Hepatocyte (in vitro differentiated cells): ENCODE measurements at places on chromosomes 3 and 15. TPM values are rescaled to one million over a fixed set of nuclear protein-coding genes. Genes with fewer than 3 reads are reported as not detected.

IL16 gene
- 1.1 and 3.3 TPM in 2 replicates for total RNA-seq

- no peak for DNase-seq
Observed at GRCh38 chr3:139430493-139430892, 41.0 kb upstream of the COPB2 start.

GRCh38 chr3:188562144-188562543 lies 408.2 kb downstream of the LPP start:
- no peak for DNase-seq

DNA sequence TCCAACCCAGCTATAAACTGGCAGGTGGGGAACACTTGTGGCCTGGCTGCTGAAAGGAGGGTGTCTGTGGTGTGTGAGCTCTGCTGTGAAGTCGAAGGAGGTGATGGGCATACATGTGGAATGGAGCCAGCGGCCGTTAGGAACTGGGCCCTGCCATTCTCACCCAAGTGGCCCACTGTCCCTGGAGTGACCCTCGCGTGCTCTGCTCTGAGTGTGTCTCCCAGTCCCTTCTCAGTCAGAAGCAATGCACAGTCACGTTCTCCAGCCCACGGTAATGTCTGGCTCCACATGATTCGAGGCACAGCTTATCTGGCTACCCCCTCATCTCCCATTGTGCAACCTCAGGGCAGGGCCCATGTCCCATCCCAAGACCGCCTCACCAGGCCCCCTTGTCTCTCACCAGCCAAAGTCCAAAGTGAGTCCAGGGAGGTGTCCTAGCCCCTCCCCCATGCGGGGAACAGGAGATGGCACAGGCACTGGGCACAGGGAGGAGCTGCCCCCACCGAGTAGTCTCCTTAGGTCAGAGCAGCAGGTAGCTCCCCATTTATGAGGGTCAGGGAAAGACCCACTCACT lies 62.9 kb downstream of the ZNF445 start:
- no peak for DNase-seq

- no peak for DNase-seq
Observed at GRCh38 chr15:61794881-61795280, 265.4 kb downstream of the VPS13C start.

DNA sequence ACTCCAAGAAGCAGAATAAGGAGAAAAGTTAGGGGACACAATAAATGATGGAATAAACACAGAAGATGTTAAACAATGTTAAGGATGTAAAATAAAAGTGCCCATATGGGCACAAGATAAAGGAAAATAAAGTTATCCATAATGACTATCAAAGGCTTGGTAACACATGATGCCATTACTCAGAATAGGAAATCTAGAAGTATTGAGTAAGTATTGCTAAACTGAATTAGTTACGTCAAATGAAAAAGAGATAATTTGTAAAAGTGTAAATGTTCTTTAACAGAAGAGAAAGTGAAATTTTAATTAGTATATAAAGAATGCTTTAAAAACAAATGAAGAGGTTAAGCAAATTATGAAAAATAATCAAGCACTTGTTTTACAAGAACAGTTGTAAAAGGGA lies 6.7 kb downstream of the COPS2 start:
- no peak for DNase-seq

USF3 gene
- 18.8 and 20.7 TPM in 2 replicates for total RNA-seq

DNA sequence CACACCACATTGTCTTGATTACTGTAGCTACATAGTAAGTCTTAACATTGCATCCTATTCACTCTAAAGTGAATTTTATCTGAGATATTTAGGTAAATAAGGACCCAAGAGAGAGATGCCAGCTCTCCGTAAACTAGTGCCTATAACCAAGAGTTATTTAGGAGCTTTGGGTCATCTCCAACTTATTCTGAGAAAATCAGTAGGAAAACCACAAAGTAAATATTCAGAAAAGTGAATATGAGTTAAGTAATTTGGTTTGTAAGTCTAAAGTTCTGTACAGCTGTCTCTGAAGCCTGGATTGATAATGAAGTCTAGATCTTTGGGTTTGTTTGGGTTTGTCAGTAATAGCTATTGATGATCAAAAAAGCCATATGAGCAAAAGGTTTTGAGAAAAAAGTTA lies 120.0 kb downstream of the FNDC3B start:
- DNase-seq: no peak

- DNase-seq: no peak
Observed at GRCh38 chr3:172155897-172156585, 116.7 kb downstream of the FNDC3B start.

- DNase-seq: no peak
Observed at GRCh38 chr3:113405180-113405579, 36.1 kb downstream of the CFAP44 start.

GRCh38 chr3:144590854-144591253 lies 619.2 kb downstream of the DIPK2A start:
- DNase-seq: peak; percentile 5

DNA sequence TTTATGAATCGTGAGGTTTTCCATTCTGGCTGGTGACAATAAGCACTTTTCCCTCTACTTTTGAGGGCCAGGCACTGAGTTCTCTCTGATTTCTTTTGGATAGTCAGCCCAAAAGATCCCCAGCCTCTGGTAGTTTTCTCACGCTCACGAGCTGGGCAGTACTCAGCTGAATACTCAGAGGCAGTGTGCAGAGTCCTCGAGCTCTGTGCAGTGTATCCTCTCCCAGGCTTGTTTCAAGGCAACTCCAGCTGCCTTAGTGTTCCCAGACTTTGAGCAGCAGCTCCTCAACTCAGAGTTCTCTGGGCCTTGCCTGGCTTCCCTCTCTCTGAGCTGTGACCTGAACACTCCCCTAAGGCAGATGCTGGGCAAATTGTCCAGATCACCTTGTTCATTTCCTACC lies 59.1 kb upstream of the IQSEC1 start:
- DNase-seq: no peak

- DNase-seq: no peak
Observed at GRCh38 chr3:183591881-183592521, 36.5 kb upstream of the KLHL6 start.

DNA sequence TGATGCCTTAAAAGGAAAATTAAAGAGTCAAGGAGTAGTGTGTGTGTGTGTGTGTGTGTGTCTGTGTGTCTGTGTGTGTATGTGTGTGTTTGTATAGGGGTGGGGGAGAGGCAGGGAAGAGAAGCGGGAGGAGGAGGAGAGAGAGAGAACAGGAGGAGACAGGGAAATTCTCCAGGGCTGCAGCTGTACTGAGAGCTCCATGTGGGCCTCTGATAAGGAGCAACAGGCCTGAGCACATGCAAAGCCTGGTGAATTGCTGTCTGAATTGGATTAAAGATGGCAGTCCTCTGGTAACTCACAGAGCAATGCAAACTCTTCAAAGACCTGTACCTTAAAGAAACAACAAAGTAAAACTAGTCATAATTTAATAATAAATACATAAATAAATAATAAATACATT lies 70.6 kb downstream of the SEMA6D start:
- peak; percentile 21 for DNase-seq

PLCH1 gene
- 4.2 and 5.8 TPM in 2 replicates for total RNA-seq

DNA sequence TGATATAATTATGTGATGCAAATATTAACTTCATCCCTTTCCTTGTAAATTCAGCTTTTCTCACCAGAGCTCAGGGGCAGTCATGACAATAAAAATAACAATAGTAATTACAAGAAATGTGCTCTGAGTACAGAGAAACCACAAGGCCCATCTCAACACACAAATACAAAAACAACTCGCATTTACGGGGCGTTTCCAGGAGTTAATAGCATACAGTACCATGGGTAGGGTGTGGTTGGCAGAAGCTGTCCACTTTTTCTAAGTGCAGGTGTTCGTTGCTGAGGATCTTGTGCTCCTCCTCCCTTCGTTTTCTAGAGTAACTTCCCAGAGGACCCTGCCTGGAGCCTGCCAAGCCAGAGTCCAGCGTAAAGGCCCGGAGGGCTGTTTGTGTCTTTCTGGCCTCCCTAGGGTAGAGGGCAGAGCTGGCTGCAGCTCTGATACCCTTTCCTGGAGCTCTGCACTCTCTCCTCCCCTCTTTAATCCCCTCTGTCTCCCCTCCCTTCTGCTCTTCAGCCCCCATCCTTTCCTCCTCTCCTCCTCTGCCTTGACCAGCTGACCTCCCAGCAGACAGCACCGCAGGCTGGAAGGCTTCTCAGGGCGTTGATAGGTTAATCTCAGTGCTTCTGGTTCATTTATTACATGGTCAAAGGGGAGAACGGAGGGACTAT lies 11.4 kb downstream of the SEMA3G start:
- no peak for DNase-seq

C3orf85 gene
- total RNA-seq: 19.3 and 33.4 TPM in 2 replicates

DNA sequence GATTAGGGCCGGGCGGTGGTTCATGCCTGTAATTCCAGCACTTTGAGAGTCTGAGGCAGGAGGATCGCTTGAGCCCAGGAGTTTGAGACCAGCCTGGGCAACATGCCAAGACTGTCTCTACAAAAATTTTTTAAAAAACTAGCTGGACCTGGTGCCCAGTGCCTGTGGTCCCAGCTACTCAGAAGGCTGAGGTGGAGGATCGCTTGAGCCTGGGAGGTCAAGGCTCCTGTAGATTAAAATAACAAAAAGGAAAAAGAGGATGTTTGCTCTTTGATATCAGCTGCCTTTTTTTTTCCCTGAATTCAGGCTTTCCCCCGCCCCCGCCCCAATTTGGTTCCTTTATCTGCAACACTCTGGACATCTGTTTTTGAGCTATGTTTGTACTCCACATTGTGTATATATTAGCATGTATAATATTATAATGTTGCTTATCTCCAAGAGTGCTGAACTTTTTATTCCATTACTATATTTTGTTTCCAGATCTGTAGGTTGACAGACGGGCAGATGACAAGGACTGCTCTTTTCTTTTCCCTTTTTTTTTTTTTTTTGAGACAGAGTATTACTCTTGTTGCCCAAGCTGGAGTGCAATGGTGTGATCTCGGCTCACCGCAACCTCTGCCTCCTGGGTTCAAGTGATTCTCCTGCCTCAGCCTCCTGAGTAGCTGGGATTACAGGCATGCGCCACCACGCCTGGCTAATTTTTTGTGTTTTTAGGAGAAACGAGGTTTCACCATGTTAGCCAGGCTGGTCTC lies 4.6 kb downstream of the SNAP23 start:
- no peak for DNase-seq

SMAD6 gene
- total RNA-seq: 26.4 and 35.4 TPM in 2 replicates
